Vagina (tissue), 2 donors: ENCODE measurements at places on chromosomes 2 and 18. TPM values are rescaled to one million over a fixed set of nuclear protein-coding genes. Genes with fewer than 3 reads are reported as not detected.

DNA sequence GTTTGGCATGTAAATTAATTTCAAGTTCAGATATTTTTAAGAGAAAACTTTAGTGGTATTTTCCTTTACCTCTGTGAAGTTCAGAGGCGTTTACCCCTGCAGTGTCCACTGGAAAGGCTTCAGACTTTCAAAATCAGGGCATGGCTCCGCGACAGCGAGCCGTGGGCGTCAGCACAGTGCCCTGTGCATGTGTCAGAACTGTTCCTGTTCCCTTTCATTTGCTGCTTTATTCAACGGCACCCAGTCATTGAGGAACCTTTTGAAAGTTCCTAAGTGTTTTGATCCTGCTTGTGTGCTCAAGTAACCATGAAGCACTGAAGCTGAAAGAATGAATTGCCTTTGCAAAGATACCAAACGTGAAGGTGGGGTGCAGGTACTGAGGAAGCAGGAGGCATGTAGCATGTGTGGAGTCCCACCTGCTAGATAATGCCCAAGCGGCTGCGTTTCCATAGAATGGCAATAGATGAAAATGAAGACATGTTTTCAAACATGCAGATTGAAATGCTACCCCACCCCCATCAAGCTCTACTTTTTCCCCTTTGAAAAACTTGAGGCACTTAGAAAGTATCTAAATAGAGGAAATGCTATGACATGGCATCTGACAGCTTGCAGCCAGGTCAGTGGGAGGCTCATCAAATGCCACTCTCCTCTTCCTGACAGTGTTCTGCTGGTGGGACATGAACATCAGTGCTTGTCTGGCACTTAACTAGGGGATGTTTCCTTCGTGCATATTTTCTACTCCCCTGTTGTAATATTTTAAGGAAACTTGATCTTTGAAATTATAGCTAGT is 148.6 kb downstream of the ZNF236 start:
- no peak overlapping the region for H3K4me3 ChIP-seq
- H3K27me3 ChIP-seq: no peaks in the 10 kb centered on the region
- H3K27ac ChIP-seq: no peak overlapping the region
- no peak for DNase-seq
- H3K4me1 ChIP-seq: no peaks in the 10 kb centered on the region
- H3K36me3 ChIP-seq: peaks cover 11% of the 10 kb centered on the region

DPP4 gene
- total RNA-seq: 15.5 TPM

KATNAL2 gene
- 5.2 TPM for total RNA-seq

DNA sequence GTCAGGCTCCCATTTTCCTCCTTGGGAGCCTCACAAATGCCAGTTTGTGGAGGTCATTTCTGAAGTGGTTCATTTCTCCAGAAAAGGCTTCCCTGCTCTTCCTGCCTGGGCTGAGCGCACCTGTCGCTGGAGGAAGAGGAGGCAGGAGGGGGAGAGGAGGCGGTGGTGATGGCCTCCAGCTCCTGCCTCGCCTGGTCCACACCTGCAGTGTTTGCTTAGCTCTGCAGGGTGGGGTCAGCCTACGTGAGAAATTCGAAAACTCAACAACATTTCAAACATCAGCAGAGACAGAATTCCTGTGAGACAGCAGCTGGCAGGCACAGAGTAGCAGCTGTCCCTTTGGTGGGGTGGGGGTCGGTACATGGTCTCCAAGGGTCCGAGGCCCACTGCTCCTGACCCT is 7.9 kb downstream of the IMPA2 start:
- H3K27ac ChIP-seq: peak overlapping the region; percentile 54
- H3K36me3 ChIP-seq: no peaks in the 10 kb centered on the region
- H3K4me3 ChIP-seq: no peak overlapping the region
- H3K4me1 ChIP-seq: peaks cover 52% of the 10 kb centered on the region
- no peak for DNase-seq

- H3K27ac ChIP-seq: no peak overlapping the region
- no peaks in the 10 kb centered on the region for H3K36me3 ChIP-seq
- H3K4me1 ChIP-seq: no peaks in the 10 kb centered on the region
- no peak overlapping the region for H3K4me3 ChIP-seq
- no peak for DNase-seq
These were observed 70.0 kb downstream of the INHBB start for GRCh38 chr2:120415728-120416509.

GRCh38 chr2:30403592-30404312 is 43.3 kb upstream of the LCLAT1 start:
- H3K4me3 ChIP-seq: no peak overlapping the region
- peaks cover 31% of the 10 kb centered on the region for H3K4me1 ChIP-seq
- H3K27ac ChIP-seq: peak overlapping the region; percentile 71
- no peak for DNase-seq
- no peaks in the 10 kb centered on the region for H3K36me3 ChIP-seq
- H3K27me3 ChIP-seq: no peaks in the 10 kb centered on the region

AGBL5 gene
- total RNA-seq: 8.8 TPM

DIPK1C gene
- total RNA-seq: not detected

FRZB gene
- 3.9 TPM for total RNA-seq

SF3B1 gene
- total RNA-seq: 352 TPM

DNA sequence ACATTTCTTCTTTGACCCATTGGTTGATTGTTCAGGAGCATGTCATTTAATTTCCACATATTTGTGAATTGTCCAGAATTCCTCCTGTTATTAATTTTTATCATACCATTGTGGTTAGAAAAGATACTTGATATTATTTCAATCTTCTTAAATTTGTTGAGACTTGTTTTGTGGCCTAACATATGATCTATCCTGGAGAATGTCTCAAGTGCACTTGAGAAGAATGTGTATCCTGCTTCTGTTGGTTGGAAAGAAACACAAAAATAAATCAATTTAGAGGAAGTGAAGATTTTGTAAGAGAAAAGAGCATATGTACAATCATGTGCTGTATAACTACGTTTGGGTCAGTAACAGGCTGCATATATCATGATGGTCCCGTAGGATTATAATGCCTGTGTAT is 118.6 kb upstream of the CDC42EP3 start:
- H3K36me3 ChIP-seq: no peaks in the 10 kb centered on the region
- H3K4me1 ChIP-seq: no peaks in the 10 kb centered on the region
- H3K4me3 ChIP-seq: no peak overlapping the region
- no peaks in the 10 kb centered on the region for H3K27me3 ChIP-seq
- no peak for DNase-seq

DNA sequence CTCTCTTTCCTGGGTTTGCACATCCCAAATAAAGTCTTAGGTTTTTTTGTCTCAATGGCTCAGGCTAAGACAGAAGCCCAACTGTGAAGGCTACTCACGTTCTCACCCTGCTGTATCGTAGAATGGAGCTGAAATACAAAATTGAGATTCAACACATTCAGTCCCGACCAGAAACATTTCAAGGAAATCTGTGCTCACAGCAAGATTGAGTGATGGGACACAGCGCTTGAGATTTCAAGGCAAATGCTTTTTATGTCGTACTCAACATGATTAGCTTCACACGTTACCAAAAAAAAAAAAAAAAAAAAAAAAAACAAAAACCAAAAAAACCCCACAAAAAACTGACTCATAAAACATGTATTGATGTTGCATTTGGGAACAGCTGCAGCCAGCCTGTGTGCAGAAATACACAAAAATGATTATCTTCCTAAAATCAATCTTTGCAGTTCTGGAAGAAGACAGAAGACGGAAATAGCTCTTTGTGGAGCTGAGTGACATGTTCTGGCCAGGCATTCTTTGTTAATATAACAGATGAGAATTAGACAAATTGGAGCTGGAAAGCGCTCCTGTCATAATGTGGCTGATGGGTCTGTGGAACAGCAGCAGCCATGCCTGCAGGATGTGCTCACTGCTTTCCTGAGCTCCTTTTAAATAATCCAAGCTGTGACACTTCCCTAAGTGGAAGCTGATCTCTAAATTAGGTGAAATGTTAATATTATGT is 453.2 kb downstream of the LPIN1 start:
- no peak overlapping the region for H3K4me3 ChIP-seq
- H3K36me3 ChIP-seq: no peaks in the 10 kb centered on the region
- no peaks in the 10 kb centered on the region for H3K27me3 ChIP-seq
- no peak overlapping the region for H3K27ac ChIP-seq

- no peaks in the 10 kb centered on the region for H3K27me3 ChIP-seq
- no peak overlapping the region for H3K4me3 ChIP-seq
- peak overlapping the region; percentile 73 for H3K27ac ChIP-seq
- DNase-seq: no peak
- peaks cover 35% of the 10 kb centered on the region for H3K4me1 ChIP-seq
These were observed 84.0 kb downstream of the HDAC4 start for GRCh38 chr2:239316562-239317465.

GRCh38 chr2:189066037-189066436 is 91.9 kb downstream of the COL3A1 start:
- H3K36me3 ChIP-seq: peaks cover 24% of the 10 kb centered on the region
- DNase-seq: no peak
- no peak overlapping the region for H3K27ac ChIP-seq
- H3K4me1 ChIP-seq: no peaks in the 10 kb centered on the region
- no peaks in the 10 kb centered on the region for H3K27me3 ChIP-seq

GRCh38 chr18:37006742-37007141 is 177.8 kb downstream of the KIAA1328 start:
- H3K4me3 ChIP-seq: no peak overlapping the region
- no peak overlapping the region for H3K27ac ChIP-seq
- H3K36me3 ChIP-seq: no peaks in the 10 kb centered on the region
- DNase-seq: no peak
- H3K27me3 ChIP-seq: no peaks in the 10 kb centered on the region
- no peaks in the 10 kb centered on the region for H3K4me1 ChIP-seq

CFC1 gene
- not detected for total RNA-seq

SLC5A7 gene
- 1.7 TPM for total RNA-seq

DNA sequence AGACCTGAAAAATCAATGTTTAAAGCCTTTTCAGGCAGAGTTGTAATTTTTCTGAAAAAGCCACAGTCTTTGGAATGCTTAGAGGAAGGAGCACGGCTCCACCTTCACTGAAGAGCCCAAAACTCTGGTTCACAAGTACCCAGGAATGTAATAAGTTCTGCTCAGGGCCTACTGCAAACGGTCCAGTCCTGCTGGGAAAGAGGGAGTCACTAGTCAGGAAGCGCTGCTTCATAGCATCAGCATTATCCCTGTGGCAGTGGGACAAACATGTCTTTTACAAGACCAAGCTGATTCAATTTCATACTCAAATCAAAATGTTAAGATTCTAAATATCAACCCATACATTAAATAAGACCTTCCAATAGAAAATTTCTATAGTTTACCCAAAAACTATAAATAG is 152.9 kb upstream of the PGAP1 start:
- H3K27me3 ChIP-seq: no peaks in the 10 kb centered on the region
- H3K4me3 ChIP-seq: no peak overlapping the region
- H3K4me1 ChIP-seq: peaks cover 15% of the 10 kb centered on the region
- DNase-seq: no peak
- peaks cover 20% of the 10 kb centered on the region for H3K36me3 ChIP-seq
